Uterus (tissue), 4 donors: ENCODE measurements at places on chromosomes 1 and 21. TPM values are rescaled to one million over a fixed set of nuclear protein-coding genes. Genes with fewer than 3 reads are reported as not detected.

DNA sequence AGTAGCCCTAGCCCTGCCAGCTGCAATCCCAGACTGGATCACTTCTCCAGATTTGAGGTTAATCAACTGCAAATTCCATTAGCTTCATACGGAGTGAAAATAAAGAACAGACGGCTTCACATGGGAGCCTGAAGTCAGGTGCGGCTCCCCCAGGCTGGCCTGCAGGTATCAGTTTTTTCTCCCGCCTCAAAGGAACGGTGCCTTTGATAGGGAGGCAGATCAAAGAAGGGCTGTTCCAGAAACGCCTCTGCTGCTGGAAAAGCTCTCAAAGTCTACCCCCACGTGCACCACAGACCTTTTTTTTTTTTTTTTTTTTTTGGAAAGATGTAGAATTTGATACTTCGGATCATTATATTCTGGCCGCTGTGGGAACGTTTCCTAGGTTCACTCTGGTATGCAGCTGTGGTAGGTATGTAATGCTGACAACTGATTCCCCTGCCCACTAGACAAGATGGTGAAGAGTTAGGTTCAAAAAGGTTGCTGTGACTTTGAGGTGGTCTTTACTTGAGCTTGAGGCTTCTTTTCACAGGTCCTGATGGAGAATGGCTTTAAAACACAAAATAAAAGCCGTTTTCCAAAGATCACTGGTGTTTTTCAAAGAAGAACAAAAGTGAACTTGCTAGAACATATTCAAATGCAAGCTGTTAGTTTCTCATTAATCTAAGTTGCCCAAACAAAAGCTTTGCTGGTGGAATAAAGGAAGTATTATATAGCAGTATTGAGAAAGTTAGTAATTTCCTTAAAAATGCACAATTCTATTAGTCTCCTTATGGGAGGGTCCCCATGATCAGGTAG is 189.0 kb upstream of the NFIA start:
- no peak for DNase-seq

- DNase-seq, result no peak
Observed at GRCh38 chr1:34049477-34049876, 115.6 kb downstream of the CSMD2 start.

TSPAN1 gene
- total RNA-seq, result 4.1 TPM

FMOD gene
- 72.1 TPM for total RNA-seq

CELA3A gene
- total RNA-seq, result not detected
